ENCODE measurements at places on chromosomes 7 and 10. TPM values are rescaled to one million over a fixed set of nuclear protein-coding genes. Genes with fewer than 3 reads are reported as not detected.

The PRRT4 gene
- polyA plus RNA-seq, result 2.7 TPM

The CYP2C8 gene
- 0.06 TPM for polyA plus RNA-seq

The OPALIN gene
- polyA plus RNA-seq, result not detected

The SFTPA2 gene
- polyA plus RNA-seq, result 1.3 TPM

The DRGX gene
- not detected for polyA plus RNA-seq

GRCh38 chr7:106285855-106286492 is 1.2 kb upstream of the NAMPT start:
- DNase-seq, result no peak

DNA sequence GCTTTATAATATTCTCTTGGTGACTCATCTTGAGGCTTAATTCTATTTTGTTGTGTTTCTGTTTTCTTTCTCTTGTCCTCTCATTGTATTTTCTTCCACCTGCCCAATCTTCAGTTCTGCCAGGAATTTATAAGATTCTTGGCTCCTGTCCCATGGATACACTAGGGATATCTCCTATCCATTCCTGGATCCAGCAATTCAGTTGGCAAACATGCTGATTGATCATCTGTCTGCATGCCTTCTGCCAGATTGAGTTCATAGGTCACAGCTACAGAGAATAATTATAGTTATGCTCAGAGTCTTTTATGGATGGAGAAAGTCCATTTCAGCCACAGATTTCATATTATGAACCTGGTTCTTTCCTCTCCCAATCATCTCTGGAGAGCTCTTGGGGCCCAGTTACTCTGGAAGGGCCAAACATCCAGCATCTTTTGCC is 140.4 kb upstream of the MAGI2 start:
- no peak for DNase-seq

DNA sequence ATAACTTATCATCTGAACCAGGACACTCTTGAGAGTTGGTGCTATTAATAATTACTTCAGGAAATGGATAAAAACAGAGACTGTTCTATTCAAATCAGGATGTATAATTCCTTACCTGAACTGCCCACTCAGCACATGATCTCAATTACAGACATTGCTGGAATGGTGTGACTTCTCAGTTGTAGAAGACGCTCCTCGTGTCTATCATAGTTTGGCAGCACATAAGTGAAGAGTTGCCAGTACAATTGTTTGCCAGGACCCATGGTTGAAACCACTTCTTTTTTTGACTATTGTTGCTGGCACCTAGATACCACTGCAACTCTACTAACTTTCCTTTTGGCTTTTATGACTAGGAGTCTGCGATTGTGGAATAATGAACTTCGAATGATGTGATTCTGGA is 105.4 kb downstream of the ZNF365 start:
- no peak for DNase-seq

DNA sequence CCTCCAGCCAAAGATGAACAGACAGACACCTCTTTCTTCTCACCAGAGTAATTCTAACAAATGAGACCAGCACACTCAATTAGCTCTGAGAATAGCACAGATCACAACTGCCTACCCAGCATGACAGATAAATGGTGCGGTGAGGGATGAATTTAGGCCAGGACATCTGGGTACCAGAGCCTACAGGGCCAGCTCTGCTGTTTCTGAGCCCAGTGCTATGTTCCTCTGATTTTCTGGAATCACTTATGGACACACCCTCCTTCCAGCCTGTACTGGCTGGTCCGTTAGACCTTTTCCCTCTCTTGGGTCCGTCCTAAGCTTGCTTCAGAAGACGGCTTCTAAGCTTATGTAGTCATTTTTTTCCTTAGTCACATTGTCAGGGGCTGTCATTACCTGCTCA is 73.6 kb downstream of the INSYN2A start:
- DNase-seq, result no peak

- DNase-seq, result no peak
Observed at GRCh38 chr10:133021963-133022775, 65.6 kb upstream of the ADGRA1 start.

DNA sequence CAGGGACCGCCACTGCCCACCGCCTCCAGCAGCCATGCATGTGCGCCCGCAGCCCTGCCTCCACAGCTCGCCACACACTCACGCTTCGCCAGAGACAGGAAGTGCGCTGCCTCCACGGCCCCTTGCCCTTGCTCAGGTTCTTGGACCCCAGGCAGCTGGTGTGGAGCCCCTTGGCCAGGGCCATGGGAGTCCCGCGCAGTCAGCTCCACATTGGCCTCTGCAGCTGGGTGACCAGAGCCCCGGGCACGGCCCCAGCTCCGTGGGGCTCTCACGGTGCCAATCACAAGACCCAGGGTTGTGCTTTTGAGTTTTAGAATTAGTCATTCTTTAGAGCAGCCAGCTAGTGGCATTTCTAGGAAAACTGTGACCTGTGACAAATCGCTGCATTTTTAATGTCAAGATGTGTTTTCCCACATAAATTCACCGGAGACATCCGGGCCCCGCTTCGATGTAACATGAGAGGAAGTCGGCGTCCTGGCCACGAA is 4.3 kb upstream of the UTF1 start:
- DNase-seq, result no peak

DNA sequence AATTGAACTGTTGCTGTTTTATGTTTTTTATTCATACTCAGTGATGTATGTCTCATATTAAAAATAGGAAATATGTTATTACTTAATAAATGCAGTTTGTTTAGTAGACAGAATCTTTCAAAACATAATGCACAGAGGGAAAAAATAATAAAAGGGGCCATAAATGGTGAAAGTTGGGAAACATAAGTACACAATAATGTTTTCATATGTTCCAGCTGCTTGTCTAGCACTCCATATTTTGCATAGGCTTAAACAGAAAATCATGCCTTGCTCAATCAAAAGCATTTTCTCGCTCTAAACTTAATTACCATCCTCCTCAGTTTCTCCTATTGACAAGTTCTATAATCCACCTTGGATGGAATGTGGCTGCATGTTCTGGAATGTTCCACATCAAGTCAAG is 333.2 kb downstream of the PLXNA4 start:
- DNase-seq, result no peak

GRCh38 chr7:94738071-94738470 is 82.1 kb upstream of the SGCE start:
- no peak for DNase-seq

DNA sequence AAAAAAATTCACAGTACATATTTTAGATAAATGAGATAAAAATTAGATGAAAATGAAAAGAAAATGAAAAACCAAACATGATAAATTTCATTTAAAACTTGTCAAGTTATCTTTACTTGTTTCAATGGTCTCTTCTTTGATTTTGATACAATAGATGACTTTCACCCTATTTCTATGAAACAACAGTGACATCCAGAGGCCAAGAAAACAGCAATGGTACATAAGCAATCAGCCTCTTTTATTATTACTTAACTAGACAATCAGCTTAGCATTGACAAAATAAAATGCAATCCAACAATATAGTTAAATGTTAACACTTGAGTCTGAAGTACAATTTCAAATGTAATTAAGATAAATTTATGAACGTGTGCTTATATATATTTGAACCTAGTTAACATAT is 74.8 kb upstream of the GPR37 start:
- no peak for DNase-seq

GRCh38 chr7:28958235-28958979 is at the start of gene TRIL:
TRIL (minus strand) TSS chr7:28958330; CDS start chr7:28958046, 284 bp downstream.
- peak; percentile 90 for DNase-seq

DNA sequence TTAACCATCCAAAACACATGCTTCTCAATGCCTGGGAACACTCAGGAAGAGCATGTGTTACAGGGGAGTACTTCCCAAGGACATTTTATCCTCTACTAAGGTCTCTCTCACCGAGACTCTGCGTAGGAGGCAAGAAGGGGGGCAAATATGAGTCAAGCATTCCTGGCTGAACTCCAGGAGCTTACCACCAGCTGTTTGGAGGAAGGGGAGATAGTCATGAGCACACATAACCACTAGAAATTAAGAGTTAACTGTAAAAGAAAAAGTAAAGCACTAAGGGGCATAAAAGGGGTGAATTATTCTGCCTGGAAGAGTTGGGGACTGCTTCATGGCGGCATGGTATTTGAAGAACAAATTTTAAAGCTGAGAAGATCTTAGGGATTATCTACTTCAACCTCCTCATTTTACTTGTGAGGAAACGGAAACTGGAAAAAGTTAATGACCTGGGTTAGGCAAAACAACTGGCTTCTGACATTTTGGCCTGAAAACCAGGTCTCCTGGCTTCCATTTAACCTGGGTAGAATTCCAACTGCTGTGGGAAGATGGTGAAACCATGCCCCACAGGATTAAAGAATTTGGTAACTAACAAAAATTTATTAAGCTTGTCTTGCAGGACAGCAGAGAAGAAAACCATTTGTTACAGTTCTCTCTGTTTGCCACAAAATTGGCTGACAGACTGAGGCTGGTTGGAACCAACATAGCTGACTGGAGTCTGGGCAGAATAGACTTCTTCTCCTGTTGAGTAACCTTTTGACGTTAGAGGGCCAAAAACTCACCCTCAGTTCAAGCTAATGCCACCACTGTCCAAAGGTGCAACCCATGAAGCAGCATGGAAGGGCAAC is 85.5 kb downstream of the SLC25A13 start:
- DNase-seq, result peak; percentile 74

DNA sequence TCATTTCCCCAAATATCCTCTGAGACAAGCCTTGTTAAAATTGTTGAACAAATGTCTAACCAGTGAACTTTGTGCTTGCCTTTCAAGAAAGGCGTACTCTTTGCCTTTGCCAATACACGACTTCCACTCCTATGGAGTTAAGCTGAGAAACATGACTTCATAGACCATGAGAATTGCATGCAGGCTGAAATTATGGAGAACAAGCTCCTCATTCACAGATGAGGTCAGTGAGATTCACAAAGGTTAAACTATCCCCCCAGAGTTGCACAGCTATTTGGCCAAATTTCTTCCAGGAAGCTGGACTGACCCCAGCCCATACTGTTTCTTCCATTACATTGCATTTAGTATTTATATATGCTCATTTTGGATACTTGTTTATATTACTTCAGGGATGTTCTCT is 221.4 kb upstream of the SEMA3C start:
- DNase-seq, result no peak

DNA sequence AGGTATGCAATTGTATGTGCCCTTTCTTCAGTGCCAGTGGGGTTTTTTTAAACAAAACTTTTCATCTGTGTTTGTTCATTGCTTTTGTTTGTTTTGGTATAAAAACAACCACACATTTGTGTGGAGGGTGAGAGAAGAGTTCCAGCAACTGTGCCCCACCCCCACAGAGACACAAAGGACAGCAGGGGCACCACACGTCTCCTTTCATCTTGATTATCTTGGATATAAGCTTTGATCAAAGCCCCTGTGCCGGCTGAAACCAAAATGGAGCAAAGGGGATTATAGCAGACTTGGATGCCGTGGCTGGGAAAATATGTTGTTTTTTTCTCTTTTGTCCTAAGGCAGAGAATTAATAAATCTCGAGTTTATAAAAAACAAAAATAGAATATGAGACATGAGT is 111.8 kb upstream of the RSU1 start:
- no peak for DNase-seq

GRCh38 chr10:72334825-72335393 is 19.8 kb downstream of the DNAJB12 start:
- peak; percentile 90 for DNase-seq
